ENCODE measurements at places on chromosomes 3 and 15. TPM values are rescaled to one million over a fixed set of nuclear protein-coding genes. Genes with fewer than 3 reads are reported as not detected.

Gene EXOG
- total RNA-seq = 31.5 TPM

Gene ZBBX
- 16.6 TPM for total RNA-seq

DNA sequence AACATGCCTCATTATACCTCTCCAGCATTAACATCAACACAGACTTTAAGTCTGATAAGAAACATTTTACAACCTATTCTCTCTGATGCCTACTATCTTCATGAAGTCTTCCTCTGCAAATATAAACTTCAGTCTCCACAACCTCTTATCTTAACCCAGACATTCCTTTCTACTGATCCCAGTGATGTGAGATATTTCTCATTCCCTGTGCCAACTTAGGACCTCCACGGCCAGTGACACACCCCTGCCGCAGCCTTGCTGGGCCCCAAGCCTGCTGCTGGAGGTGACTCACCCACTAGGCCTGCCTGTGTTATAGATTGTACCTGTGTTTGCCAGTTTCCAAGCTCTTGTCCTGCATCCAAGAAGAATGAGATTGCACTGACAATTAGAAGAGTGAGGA is 734.5 kb upstream of the CADM2 start:
- no peak for DNase-seq

Gene CEP19
- total RNA-seq = 4.9 TPM

Gene ARPIN
- total RNA-seq = 18.4 TPM

Gene TM6SF1
- 20.2 TPM for total RNA-seq

GRCh38 chr3:142623194-142623593 is 27.0 kb downstream of the PLS1 start:
- DNase-seq = no peak

- DNase-seq = no peak
These were observed 6.1 kb downstream of the BCL6 start for GRCh38 chr3:187739094-187739560.

GRCh38 chr3:176855901-176856486 is 341.3 kb downstream of the TBL1XR1 start:
- DNase-seq = no peak

DNA sequence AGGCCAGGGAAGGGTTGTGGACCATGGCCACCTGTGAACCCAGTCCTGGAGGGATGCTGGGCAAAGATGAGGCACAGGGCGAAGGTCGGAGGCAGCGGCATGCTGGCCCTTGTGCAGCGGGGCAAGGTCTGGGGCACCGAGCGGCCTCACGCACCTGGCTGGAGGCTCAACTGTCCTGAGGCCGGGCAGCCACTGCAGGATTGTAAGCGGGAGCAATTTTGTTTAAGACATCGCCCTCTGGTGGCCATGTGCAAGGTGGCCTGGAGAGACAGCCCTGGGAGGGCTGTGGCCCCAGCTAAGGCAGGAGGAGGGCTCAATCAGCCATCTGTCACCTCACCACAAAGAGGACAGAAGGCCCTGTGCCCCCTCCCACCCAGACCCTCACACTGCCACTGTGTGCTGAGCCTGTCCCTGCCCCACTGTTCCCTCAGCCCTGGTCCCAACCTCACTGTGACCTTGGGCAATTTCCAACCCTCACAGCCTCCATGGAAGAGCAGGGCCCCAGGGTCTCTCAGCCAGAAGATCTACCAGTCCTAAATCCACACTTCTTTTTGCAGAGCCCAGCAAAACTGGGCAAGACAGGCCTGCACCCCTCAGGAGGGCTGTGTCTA is 46.2 kb downstream of the TPRA1 start:
- peak; percentile 68 for DNase-seq

Gene LAMB2
- 67.8 TPM for total RNA-seq

- no peak for DNase-seq
These were observed 976 bp upstream of the NUP210 start for GRCh38 chr3:13420831-13421765.

GRCh38 chr15:61879219-61879618 is 181.0 kb downstream of the VPS13C start:
- no peak for DNase-seq

DNA sequence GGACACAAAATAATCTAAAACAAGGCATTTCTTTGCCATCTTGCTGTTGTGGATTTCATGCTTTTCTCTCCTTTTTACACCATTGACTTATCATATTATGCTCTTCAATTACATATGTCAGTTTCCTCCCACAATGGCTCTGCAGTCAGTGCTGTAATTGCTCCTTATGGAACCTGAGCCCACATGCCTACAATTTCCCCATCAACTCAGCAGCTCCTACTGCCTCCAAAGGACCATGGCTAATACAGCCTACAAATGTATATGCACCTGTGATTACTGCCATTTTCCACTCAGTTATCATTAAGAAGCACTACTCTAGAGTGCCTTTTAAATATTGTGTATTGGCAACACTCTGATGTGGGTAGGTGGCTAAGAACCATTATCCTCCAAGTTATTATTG is 30.8 kb downstream of the RTP4 start:
- DNase-seq = no peak

- DNase-seq = no peak
These were observed 240.6 kb upstream of the TOPAZ1 start for GRCh38 chr3:44001072-44001471.

DNA sequence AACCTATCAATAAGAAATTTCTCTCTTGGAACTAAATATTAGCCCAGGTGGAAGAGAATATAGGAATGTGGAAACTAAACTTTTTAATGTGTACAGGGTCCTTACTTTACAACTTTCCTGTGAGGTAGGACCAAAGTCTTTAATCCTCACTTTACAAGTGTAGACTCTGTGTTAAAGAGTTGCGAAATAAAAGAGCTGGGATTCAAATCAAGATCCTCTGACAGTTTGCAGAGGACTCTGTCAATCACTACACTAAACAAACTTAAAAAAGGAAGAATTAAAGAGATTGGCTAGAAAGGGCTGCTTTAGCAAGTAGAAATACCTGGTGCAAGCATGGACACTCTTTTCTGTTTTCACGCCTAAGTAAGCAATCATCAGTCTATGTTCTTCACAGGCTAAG is 139.4 kb downstream of the MECOM start:
- DNase-seq = no peak

Gene FETUB
- total RNA-seq = not detected

- DNase-seq = no peak
These were observed 20.9 kb downstream of the B3GALNT1 start for GRCh38 chr3:161084277-161084676.

Gene RASSF1
- total RNA-seq = 16.9 TPM

DNA sequence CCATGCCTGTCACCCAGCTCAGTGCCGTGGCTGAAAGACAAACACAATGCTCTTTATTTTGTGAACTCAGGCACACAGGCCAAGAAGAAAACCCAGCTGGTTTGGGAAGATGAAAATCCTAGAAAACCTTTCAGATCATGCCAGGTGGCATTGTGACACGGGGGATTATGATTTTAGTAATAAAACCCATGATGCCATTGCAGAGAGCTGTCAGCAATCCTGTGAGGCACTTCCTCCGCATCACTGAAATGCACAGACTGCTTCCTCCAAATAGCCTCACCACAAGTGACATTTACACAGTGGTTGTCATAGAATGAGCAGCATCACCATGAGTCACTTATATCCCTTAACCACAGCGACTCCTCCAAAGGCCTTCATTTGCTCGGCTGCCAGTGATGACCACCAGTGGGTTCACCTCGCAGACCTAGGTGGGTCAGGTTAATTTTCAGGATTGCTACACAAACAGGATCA is 22.7 kb downstream of the ABHD6 start:
- no peak for DNase-seq

DNA sequence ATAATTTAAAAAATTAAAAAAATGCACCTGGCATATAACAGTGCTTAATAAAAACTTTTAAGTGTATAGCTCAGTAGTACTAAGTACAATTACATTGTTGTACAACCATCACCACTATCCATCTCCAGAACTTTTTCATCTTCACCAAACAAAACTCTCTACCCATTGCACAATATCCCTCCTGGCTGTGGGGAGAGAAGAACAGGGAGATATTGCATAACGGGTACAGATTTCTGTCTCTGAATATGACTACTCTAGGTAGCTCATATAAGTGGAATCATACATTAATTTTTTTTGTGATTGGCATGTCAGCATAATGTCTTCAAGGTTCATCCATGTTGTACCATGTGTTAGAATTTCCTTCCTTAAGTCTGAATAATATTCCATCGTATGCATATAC is 91.0 kb upstream of the PLAAT1 start:
- DNase-seq = no peak

Gene KNG1
- 0.31 TPM for total RNA-seq

DNA sequence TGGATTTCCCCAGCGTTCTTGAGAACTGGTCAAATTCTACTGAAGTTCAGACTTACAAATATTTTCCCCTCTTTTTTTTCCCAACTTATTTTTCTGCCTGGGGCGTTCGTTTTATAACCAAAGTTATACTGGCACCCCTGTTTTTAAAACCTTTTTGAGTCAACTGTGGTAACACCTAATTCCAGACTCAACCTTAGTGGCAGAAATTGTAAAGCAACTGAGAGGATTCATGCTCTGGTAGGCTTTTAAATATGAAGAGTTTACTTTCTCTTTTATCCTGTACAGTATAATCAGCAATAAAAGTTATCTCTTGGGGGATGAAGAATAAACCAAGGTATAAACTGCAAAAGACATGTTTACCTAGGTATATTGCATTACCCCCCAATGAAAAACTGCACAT is 2.3 kb downstream of the IL5RA start:
- no peak for DNase-seq

GRCh38 chr3:177236704-177237103 is 39.4 kb upstream of the TBL1XR1 start:
- DNase-seq = no peak

GRCh38 chr3:106058475-106058874 is 189.7 kb upstream of the CBLB start:
- DNase-seq = no peak

- DNase-seq = no peak
These were observed 16.6 kb upstream of the SEMA3F start for GRCh38 chr3:50138266-50139200.

Gene RBPMS2
- 4.9 TPM for total RNA-seq

Gene CACNA1D
- 126 TPM for total RNA-seq

DNA sequence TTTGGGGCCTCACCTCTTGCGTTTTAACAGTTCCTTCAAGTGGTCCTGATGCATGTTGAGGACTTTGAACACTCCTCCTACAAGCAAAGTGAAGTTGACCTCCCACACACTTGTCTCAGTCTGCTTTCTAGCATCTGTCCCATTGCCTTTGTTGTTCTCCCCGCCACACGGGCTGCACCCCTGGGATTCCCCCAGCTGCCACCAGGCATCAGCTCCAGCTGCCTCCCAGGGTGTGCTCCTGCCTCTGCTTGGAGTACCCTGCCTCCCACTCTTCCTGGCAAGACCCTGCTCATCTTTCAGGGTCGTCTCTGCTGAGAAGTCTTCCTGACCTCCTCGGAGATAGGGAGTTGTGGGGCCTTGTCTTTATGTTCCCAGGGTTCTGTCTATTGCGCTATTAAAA is 52.2 kb downstream of the IGF1R start:
- DNase-seq = no peak

- DNase-seq = no peak
These were observed 51.2 kb downstream of the HACD2 start for GRCh38 chr3:123533554-123534159.

- DNase-seq = no peak
These were observed 291.1 kb upstream of the ROPN1 start for GRCh38 chr3:124282751-124283651.

DNA sequence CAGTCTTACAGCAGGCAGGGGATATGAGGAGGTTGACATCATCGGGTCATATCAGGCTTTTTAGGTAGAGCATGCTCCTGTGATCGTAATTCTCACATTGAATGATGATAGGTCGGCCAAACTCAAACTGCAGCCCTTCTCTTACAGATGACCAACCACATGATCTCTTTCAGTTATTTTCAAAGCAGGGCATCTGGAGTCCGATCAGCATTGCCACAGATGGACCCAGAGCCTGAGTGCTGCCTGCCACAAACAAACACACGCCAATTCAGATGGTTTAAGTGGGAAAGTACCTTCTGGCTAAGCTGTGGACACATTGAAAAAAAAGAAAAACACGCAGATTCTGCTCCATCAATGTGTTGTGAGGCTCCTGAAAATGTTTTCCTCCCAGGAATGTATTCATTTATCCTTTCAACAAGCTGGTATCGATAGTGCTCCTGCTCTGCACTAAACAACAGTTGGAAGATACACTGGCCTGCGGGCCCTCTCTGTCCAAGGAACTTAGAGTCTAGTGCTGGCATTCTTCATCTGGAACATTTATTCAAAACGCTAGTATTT is 31.2 kb downstream of the ARPP21 start:
- no peak for DNase-seq

Gene WNT7A
- total RNA-seq = 7.5 TPM

- no peak for DNase-seq
These were observed 85.3 kb upstream of the MBNL1 start for GRCh38 chr3:152183473-152183872.

DNA sequence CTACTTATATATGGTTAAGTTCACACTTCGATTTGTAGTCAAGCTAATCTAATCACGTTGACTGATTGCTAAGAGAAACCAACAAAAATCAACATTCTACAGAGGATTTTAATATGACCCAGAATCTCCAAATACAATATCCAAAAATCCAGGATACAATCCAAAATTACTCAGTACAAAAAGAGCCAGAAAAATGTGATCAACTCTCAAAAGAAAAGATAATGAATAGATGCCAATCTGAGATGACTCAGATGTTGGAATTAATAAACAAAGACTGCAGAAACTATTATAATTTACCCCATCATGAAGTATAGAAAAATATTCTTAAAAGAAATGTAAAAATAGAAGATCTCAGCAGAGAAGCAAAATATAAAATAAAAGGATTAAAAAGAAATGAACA is 22.3 kb downstream of the HACL1 start:
- no peak for DNase-seq

Gene HIGD2B
- total RNA-seq = not detected

Gene GOLGA8N
- 16.6 TPM for total RNA-seq

Gene GABRR3
- not detected for total RNA-seq

- no peak for DNase-seq
These were observed 63.8 kb downstream of the CHSY1 start for GRCh38 chr15:101187820-101188636.

DNA sequence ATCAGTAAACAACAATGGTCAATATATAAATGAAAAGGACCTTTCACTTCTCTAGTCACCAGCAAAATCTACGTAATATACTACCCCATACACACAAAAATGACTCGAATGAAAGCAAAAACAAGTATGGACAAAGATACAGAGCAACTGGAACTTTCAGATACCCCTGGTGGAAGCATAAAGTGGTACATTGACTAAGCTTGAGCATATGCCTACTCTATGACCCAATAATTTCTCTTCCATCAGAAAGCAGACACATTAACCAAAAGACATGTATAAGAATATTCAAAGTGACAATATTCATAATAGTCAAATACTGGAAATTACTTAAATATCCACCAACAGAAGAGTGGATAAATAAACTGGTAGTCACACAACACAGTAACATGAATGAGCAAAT is 86.0 kb downstream of the EFL1 start:
- DNase-seq = no peak

- no peak for DNase-seq
These were observed 226.3 kb upstream of the MRPL3 start for GRCh38 chr3:131728898-131729642.

DNA sequence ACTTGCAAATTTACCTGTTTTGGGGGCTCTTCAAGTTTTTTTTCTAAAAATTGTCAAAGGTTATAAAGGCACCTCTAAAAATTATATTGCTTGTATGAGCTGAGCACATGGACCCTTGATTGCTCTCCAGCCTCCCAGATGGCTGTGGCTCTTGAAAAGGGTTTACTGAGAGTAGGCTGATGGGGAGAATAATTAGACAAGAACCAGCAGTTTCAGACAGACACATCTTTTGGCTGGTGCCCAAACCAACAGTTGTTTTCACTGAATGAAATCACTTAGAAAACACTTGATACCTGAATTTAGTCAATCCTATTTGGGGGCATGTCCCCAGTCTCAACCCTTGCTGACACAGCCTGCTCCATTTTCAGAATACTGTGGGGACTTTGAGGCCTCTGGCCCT is 217.6 kb downstream of the KBTBD8 start:
- DNase-seq = no peak

Measured in dorsolateral prefrontal cortex (tissue), 122 donors.